Kidney capillary endothelial cell (primary cell): ENCODE measurements at places on chromosomes 2 and 18.

DNA sequence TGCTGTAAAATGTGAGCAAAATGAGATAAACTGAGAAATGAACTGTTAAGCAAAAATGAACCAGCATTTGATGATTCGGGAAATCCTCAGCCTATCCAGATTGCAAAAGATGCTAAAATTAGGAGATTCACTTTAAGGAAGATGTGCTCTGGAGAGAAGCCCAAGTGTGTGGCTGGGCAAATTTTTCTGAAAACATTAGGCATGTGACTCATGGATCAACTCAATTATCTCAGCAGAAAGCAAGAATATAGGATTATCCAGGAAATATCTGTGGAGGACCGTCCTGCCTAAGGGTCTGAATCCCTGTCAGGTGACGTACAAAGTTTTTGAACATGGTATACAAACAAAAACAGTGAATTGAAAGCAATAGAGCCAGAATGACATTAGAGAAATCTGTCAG, 1268.3 kb upstream of the TMEFF2 start:
- no peak for DNase-seq

DNA sequence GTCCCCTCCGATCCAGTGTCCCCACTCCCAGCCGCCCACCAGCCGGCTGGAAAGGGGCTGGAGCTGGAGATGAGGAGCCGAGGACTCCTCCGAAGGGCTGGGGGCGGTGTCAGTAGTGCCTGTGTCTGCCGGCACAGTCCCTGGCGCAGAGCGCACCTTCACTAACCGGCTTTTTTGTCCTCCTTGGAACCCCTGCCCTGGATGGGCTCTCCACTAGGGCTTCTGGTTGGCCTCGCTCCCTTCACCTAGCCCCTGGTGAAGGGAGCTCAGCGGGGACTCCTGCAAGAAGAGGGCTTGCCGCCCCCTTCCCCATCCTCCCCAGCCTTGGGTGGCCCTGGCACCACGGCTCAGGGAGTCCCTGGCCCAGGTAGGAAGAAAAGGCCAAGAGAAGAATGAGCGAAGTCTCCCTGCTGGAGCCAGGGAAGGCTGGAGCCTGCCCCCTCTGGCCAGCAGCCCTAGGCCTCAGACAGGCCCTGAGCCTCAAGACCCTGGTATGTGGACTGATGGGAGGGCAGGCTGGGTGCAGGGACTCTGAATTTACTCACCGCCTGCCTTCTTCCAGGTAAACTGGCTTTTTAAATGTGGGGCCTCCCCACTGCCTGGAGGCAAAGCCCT, 570 bp upstream of the ECEL1 start:
- no peak for DNase-seq

DNA sequence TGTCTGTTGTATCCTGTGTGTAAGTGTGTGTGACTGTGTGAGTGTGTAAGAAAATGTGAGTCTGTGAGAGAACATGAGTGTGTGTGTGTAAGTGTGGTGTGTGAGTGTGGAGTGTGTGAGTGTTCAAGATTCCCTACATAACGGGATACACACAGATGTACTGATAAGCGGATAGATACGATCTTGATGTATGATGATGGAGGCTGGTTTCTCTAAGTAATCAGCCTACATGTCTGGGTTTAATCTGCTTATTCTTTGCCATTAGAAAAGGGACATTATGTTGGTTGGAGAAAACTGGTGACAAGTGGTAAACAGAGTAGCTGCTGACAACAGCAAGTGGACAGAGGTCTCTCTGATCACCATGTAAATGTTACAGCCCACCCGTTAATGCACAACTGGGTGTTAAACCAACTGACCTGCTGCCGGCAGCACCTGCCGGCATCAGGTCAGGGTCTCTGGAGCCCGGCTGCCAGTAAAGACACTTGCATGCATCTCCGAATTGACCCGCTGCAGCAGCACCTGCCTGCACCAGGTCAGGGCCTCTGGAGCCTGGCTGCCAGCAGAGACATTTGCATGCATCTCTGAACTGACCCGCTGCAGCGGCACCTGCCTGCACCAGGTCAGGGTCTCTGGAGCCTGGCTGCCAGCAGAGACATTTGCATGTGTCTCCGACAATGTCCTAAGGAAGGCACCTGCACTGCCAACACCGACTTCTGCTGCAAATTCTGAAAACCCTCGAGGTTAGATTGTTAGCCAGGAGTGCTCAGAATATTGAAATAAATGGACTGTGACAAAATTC, 87.5 kb downstream of the MBP start:
- no peak for DNase-seq

GRCh38 chr2:17515652-17516051, 2.6 kb downstream of the RAD51AP2 start:
- DNase-seq = no peak
